ENCODE measurements at places on chromosomes 2 and 18.
A peak's percentile ranks its signal among the peaks of the same experiment; 100 is the strongest.

- no peak for ATAC-seq
These were observed 233.0 kb upstream of the SIX2 start for GRCh38 chr2:45242161-45242741.

DNA sequence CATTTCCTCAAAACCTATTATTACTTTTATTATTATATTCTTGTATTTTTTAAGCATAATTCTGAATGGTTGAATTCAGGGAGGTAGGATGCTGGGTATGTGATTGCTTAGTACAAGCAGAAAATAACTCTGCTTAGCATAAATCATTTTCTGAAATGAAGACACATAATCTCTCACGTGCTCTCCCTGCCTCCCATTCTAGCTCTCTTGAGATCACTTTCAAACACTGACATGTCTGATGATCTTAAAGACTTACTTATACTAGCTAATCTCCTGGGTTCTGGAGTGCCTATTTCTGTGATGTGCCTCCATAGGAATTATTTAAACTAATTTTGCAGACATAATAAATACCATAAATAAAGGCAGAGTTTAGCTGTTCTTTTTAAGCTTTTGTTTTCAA is 1136.0 kb downstream of the SUCLG1 start:
- ATAC-seq, result no peak

DNA sequence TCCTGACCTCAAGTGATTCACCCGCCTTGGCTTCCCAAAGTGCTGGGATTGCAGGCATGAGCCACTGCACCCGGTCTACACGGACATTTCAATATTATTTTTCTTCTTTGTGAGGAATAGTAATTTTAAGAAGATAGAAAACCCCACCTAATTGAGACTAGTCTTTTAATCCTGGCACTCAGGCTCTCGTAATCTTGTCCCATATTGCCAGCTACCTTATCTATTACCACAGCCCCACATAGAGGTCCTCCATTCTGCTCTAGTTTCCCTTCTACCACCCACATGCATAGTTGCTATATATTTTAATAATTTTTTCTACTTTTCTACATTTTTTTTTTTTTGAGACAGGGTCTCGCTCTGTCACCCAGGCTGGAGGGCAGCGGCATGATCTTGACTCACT is 9.5 kb upstream of the USP14 start:
- ATAC-seq, result no peak

- ATAC-seq, result no peak
These were observed 118.6 kb downstream of the AQP4 start for GRCh38 chr18:26746826-26747475.

DNA sequence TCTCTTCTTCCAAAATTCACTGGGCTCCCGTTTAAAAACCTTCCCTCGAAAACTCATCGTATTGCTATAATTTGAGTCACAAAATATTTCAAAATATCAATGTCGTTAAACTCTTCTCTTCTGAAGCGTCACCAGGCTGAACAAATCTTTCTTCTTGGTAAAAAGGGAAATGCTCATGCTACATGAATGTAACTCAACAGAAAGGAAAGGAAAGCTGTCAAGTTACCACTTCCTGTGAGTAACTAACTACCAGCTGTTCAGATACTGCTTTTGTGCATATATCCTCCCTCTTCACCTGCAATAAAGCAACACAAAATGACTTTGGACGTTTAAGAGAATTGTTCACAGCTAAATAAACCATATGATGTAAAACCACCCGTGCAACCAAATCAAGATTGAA is 95.4 kb downstream of the DOCK10 start:
- peak; percentile 77 for ATAC-seq

DNA sequence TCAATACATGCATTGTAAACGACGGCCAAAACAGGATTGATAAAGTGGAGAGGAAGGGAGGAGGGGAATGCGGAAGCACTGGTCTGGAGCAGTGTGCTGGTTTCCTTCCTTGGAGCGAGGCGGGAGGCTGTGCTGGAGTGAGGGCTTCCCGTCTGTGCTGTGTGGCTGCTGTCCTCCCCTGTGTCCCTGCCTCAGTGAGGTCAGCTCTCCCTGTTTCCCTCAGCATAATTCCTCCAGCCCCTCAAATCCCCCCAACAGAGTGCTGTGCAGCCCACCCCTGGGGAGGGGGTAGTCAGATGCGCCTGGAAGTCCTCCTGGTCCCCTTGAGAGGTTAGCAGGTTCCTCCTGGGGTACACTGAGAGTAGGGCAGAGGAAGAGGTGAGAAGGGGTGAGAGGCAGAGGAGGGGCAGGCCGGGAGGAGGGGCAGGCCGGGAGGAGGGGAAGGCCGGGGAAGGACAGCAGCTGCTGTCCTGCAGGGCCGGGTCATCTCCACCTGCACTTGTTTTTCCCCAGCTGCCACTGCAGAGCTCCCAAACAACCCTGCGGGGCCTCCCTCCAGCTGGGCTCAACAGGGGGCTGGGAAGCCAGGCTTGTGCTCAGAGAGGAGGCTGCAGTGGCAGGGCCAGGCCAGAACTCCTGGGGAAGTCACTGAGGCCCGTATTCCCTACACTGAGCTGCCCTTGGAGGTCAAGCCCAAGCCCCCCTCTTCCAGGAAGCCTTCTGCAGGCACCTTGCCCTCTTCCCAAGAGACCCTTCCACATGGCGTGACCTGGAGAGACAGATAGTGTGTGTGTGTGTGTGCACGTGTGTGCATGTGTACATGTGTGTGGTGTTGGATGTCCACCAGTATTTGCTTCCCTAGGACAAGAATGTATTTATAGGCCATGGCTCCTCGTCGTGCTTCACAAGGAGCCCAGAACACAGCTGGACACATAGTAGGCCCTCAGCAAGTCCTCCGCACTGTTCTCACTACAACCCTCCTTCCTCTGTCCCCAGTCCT is 13.2 kb upstream of the ATP6V1B1 start:
- no peak for ATAC-seq

- ATAC-seq, result no peak
These were observed 20.8 kb upstream of the SP5 start for GRCh38 chr2:170694316-170694715.
